ENCODE measurements at places on chromosomes 13 and 19. TPM values are rescaled to one million over a fixed set of nuclear protein-coding genes. Genes with fewer than 3 reads are reported as not detected.

GRCh38 chr19:54457773-54458647 is 5.6 kb downstream of the LENG9 start:
- H3K27ac ChIP-seq, result no peak overlapping the region
- H3K36me3 ChIP-seq, result peaks cover 23% of the 10 kb centered on the region
- H3K4me3 ChIP-seq, result no peak overlapping the region
- DNase-seq, result no peak
- no peaks in the 10 kb centered on the region for H3K27me3 ChIP-seq

- H3K36me3 ChIP-seq, result no peaks in the 10 kb centered on the region
- peaks cover 7% of the 10 kb centered on the region for H3K4me1 ChIP-seq
These were observed at the start of gene CNN1 for GRCh38 chr19:11538232-11539036. TSS of gene CNN1 (plus strand) at chr19:11538851. CDS start at chr19:11538928, 77 bp downstream.

GRCh38 chr19:23287620-23288019 is 37.4 kb upstream of the ZNF724 start:
- peaks cover 11% of the 10 kb centered on the region for H3K36me3 ChIP-seq
- H3K4me1 ChIP-seq, result no peaks in the 10 kb centered on the region
- DNase-seq, result no peak
- no peaks in the 10 kb centered on the region for H3K27me3 ChIP-seq

DNA sequence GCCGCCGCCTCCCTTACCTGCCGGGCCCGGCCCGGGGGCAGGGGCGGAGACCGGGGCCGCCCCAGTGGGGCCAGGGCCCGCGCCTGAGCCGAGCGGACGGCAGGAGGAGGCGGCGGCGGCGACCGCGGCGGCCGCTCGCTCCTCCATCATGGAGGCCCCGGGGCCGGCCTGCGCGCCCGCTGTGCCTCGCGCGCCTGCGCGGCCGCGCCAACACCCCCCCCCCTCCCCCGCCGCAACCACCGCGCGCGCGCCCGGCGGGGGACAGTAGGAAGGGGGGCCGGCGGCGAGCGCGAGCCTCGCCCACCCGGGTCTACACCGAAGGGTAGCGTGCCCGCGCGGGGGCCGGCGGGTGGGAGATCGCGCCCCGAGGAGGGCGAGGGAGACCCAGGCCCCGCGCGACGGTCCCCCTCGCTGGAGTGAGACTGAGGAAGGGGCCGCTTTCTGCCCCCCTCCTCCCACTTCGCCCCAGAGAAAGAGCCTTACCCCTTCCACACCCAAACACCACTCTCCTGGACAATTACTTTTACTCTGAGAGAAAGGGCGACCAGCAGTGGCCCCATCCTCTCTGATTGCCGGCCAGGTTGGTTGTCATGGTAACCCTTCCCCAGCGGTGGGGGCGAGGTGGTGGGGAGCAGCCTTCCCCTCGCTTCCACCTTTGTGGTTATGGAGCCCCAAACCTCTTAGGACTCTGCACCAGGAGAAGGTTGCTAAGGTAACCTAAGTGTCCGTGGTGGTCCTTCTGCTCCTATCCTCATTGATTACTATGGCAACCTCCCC is at the start of gene STRN4:
Gene STRN4, minus strand, starts transcription at position 170 of the 777 bp plus-strand sequence. Its CDS starts 20 bp downstream, at position 150.
- peak; percentile 37 for DNase-seq
- peaks cover 7% of the 10 kb centered on the region for H3K36me3 ChIP-seq
- H3K4me1 ChIP-seq, result peaks cover 14% of the 10 kb centered on the region
- H3K4me3 ChIP-seq, result peak within 1 kb of the TSS; percentile 97
- no peaks in the 10 kb centered on the region for H3K27me3 ChIP-seq

Gene LILRB1
- total RNA-seq, result not detected

Gene DPP9
- 50.3 TPM for total RNA-seq

Measured in progenitor cell of endocrine pancreas (in vitro differentiated cells).